ENCODE measurements at places on chromosomes 5 and 9. TPM values are rescaled to one million over a fixed set of nuclear protein-coding genes. Genes with fewer than 3 reads are reported as not detected.

The GDA gene
- total RNA-seq: not detected

The FAM193B gene
- 143 TPM for total RNA-seq

The CER1 gene
- total RNA-seq: not detected

The CNTNAP3 gene
- total RNA-seq: not detected

The LHFPL2 gene
- 4.3 TPM for total RNA-seq

The SLC31A2 gene
- 6.6 TPM for total RNA-seq

The SLC45A2 gene
- not detected for total RNA-seq

The EDIL3 gene
- not detected for total RNA-seq

The F12 gene
- total RNA-seq: 0.62 TPM

The CRHBP gene
- not detected for total RNA-seq

The DOCK2 gene
- total RNA-seq: 284 TPM

The CLINT1 gene
- 102 TPM for total RNA-seq

The RPL12 gene
- 1,506 TPM for total RNA-seq

The PFN3 gene
- not detected for total RNA-seq

The ZDHHC11B gene
- total RNA-seq: 31.2 TPM

The ALDH1B1 gene
- 1.7 TPM for total RNA-seq

Data from T-helper 17 cell (primary cell).